DMS 273 treated with DMSO at 0.1 percent for 48 hours (cell line): ENCODE measurements at places on chromosomes 2 and 18.

DNA sequence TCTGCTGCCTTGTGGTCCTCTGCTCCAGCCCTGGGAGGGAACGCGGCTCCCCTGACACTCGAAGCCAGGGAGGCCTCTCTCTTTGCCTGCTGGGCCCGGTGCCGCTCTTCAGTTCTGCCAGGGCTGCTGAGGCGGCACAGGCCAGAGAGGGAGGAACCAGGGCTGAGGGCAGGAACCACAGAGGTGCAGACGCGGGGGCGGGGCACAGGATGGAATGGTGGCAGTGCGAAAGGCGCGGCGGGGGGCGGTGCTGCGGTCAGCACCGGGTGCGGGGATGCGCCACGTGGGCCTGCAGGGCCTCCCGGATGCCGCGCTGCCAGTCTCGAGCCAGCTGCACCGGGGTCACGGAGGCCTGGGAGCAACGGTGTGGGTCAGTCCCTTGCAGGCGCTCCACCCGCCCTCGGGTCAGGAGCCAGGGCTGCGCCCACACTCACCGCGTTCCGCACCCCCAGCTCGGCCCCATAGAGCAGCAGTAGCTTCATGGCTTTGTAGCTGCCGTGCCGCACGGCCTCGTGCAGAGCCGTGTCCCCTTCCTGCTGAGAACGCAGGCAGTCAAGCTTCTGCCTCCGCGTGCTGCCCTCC, 4.4 kb downstream of the ANKRD23 start:
- DNase-seq = no peak

DNA sequence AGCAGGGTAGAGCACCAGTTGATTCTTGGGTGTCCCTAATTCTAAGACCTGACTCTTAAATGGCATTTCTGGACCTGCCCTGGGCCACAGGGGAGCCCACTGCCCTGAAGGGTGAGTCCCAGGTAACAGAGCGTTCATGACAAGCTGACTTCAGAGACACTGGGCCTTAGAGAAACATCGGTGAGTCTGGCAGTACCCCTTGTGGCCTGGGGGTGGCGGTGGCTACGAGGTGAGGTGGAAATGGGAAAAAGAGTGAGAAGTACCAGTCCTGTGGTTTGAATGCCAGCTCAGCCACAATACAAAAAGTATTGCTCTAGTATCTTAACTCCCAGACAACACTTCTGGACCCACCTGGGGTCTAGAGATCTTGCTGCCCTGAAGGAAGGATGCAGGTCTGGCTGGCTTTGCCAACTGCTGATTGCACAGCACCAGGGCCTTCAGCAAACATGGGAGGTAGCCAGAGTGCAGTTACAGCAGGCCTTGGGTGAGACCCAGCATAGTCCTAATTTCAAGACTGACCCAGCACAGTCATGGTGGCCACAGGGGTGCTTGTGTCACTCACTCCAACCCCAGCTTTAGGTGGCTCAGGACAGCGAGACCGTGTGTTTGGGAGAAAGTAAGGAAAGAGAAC, 44.5 kb downstream of the USP34 start:
- DNase-seq = no peak

GRCh38 chr2:56008661-56009431, 85.3 kb upstream of the EFEMP1 start:
- DNase-seq = peak; percentile 54

- no peak for DNase-seq
Observed at GRCh38 chr2:204796581-204796980, 251.3 kb downstream of the PARD3B start.

- DNase-seq = peak; percentile 45
Observed at GRCh38 chr2:108444941-108445840, 3.8 kb upstream of the GCC2 start.

GRCh38 chr18:44321868-44322590, 358.7 kb upstream of the SETBP1 start:
- no peak for DNase-seq

GRCh38 chr18:3455907-3456685, 6.1 kb downstream of the TGIF1 start:
- no peak for DNase-seq

GRCh38 chr2:181910028-181910831, 18.7 kb downstream of the ITPRID2 start:
- no peak for DNase-seq

DNA sequence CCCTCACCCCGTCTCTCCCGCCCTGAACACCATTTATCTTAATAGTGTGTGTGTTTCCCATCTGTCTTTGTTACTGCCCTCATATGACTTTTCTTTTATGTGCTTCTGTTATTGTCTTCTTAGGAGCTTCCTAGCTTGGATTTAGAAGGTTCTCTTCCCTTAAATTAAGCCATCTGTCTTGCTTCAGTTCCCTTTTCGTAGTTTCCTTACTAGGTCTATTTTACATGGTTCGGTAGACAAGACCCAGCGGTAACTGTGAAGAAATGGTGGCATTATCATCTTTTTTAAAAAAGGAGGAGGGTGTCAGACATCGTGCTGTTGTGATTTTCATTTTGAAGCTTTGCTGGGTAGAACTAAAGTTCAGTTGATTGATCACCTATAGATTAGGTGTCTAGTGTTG, 10.3 kb downstream of the NCK2 start:
- no peak for DNase-seq

- no peak for DNase-seq
Observed at GRCh38 chr2:232973796-232974195, 39.3 kb downstream of the NGEF start.

GRCh38 chr2:227891673-227892072, 20.2 kb downstream of the DAW1 start:
- DNase-seq = no peak

DNA sequence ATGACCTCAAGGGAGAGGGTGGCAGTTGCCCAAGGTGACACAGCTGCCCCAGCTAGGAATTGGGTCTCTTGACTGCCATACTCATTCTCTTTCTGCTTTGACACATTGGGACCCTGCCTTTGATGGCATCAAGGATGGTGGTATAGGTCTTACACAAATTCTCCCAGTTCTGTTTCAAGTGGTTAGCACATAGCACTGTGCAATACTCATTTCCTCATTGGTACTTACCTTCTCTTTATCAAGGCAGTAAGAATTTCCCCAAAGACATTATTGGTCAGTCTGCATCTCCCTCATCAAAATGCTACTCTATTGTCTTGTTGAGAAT, 35.9 kb upstream of the CCDC93 start:
- no peak for DNase-seq

DNA sequence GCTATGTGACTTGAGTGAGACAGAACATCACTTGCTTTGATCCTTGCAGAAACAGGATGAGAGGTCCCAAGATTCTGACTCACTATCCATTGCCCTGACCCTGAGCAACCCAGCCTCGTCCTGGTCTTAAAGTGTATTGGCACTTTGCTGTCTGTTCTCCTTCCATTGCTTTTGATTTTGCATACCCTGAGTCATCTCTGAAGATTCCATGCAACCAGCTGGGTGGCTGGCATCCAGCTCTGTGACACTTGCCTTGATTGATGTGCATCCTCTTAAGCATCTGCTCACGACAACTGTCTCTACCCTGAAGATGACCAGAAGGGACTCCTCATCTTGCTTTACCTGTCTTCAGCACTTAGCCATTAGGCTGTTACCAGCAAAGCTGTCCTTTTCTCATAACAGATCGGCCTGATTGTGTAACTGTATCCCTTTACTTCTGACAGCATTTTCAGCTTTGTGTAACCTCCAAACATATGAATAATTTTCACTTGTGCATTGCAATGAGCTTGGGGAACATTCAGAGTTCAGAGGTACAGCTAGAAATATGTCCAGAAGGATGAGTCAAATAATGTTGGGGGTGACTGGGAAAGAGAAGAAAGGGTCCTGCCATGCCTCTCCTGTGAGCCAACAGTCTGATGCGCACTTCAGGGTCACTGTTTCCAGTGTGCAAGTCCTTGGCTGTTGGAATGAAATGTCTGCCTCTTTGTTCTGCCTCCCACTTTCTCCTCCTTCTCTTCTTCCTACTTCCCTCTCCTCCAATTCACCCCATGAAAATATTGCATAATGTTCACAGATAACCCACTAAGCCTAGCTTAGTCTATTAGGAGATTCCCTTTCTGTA, 249.7 kb upstream of the OSR1 start:
- DNase-seq = no peak

DNA sequence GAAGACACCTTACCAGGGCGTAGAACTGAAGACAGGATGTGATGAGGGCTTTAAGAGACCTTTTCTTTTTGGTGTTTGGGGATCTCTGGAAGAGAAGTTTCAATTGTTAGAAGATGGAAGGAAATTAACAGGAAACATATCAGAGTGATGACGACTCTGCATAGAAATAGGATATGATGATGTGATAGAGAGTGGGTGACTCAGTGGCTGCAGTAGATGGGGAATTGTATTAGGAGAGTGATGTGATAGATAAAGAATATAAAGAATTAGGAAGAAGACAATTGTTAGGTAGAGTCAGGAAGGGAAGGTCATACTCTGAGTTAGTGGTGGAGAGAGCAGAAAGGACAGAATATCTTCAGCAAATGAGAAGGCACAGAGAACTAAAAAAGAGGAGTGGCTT, 593.9 kb downstream of the NYAP2 start:
- no peak for DNase-seq

GRCh38 chr18:12777500-12777944, 74.7 kb downstream of the PSMG2 start:
- DNase-seq = no peak

DNA sequence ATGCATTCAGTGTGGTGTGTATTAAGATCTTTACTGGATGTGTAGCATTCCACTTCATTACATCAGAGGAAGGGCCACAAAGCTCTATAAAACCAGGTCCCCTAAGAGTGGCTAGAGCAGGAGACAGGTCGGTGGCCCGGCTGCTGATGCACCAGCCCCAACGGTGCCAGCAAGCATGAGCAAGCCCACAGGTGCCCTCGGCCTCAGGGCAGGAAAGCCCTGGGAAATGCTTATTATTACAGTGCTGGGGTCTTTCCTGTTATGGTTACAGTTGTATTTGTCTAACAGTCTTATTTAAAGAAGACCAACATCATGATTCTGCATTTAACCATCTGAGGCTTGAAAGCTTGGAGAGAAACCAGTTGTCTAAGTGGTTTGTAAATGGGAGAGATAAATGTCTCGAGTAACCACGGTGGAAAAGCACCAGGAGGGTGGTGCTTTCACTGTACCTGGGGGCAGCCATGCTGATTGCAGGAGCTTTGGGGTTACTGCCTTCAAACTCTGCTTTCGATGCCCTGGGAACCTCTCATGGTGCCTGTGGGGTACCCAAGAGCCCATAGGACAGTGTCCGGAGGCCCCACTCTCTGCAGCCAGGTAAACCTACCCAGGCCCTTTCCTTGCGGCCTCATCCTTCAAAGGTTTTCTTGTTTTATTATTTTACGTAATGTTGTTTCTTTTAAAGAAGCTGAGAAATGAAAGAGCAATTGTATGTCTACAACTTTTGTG, 133.1 kb downstream of the SH3RF3 start:
- DNase-seq = no peak

GRCh38 chr2:59000796-59001195, 759.7 kb upstream of the FANCL start:
- no peak for DNase-seq

- no peak for DNase-seq
Observed at GRCh38 chr2:15177103-15177502, 384.0 kb downstream of the NBAS start.

- DNase-seq = no peak
Observed at GRCh38 chr18:987325-988186, 82.9 kb downstream of the ADCYAP1 start.

GRCh38 chr2:95121093-95121406, 558 bp downstream of the MRPS5 start:
- DNase-seq = no peak

- DNase-seq = no peak
Observed at GRCh38 chr2:47725808-47726207, 57.1 kb upstream of the MSH6 start.

DNA sequence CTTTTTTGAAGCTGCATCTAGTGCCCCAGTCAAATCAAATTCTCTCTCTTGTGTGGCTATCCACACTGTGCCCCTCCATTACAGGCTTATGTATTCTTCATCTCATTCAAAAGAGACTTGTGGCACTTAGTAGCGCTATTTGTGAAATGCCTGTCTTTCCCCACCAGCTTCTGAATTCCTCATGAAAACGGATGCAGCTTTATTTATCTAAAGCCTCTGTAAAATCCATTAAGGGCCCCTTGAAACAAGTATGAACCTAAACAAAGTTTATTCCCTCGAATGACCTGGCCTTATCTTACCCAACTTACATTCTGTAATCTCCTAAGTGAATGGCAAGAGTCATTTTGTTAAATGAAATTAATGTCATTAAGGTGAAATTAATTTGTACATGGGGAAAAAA, 417.4 kb upstream of the PIK3C3 start:
- DNase-seq = no peak

DNA sequence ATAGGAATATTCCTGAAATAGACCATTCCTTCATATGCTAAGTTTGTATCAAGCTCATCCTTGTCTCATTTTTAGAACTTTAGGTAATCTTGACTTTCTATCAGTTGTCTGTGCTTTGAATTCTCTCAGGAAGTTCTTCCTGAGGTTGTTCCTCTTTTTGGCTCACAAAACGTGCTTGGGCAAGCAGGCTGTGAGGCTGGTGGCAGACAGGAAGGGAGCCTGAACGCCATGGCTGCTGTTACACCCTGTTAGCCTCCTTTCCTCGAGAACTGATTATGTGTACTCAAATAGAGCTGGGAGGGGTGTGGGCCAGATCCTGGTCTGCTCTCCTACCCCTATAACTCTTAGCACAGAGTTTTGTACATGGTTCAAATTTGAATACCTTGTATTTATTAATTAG, 136.4 kb upstream of the CELF4 start:
- DNase-seq = no peak

DNA sequence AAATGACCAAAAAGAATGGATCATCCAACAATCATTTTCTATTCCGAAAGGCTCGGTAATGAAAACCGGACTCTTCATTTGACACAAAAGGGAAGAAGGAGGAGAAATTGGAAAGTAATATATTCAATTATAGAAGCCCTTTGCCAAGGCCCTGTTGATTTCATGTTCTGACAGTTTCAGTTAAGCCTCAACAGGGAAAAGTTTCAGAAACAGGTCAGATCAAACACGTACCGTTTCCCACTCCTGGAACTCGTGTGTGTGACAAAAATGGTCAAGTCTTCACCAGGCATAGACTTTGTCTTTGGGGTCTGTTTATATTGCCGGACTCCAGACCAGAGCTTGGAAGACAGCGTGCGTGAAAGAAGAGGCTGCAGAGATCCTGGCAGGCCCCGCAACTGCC, 101.3 kb upstream of the BCL2L11 start:
- DNase-seq = no peak

GRCh38 chr18:48982266-48982665, 31.5 kb upstream of the SMAD7 start:
- no peak for DNase-seq

- DNase-seq = no peak
Observed at GRCh38 chr2:191266201-191266600, 21.0 kb downstream of the MYO1B start.

GRCh38 chr18:35511428-35511827, 13.7 kb upstream of the INO80C start:
- DNase-seq = no peak

DNA sequence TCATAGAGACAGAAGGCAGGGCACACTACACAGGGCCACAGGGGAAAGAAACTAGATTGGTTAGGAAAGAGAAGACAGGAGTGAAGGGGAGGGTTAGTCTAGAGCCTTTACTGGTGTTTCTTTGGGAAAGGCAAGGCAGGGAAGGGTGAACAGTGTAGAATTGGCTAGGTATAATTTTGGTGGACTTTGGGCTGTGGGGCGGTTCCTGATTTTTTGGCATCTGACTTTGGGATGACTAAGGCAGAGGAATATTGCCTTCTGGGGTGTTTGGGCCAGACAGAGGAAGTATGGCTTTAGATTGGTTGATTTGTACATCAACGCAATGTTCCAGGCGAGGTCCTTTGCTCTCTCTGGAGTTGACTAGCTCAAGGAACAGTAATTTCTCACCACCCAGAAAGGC, 534.8 kb downstream of the DCC start:
- DNase-seq = no peak
